Bladder microvascular endothelial cell (primary cell): ENCODE measurements at places on chromosomes 7 and 10. TPM values are rescaled to one million over a fixed set of nuclear protein-coding genes. Genes with fewer than 3 reads are reported as not detected.

The SPAM1 gene
- not detected in 2 replicates for total RNA-seq

The ZNF485 gene
- 0.49 and 1.4 TPM in 2 replicates for total RNA-seq

The HSPA14 gene
- total RNA-seq: 9.8 and 10.5 TPM in 2 replicates

The SAP25 gene
- not detected in 2 replicates for total RNA-seq

The SPDYE8 gene
- total RNA-seq: not detected in 2 replicates

The DOCK1 gene
- total RNA-seq: 64.8 and 139 TPM in 2 replicates

The SFRP5 gene
- not detected in 2 replicates for total RNA-seq

The RNF32 gene
- total RNA-seq: 0.25 and 0.65 TPM in 2 replicates

The FRAT2 gene
- total RNA-seq: 8.2 and 9.4 TPM in 2 replicates

The IKZF1 gene
- not detected in 2 replicates for total RNA-seq

The CALHM1 gene
- total RNA-seq: not detected in 2 replicates

The BTBD16 gene
- not detected in 2 replicates for total RNA-seq

The CYP2C19 gene
- total RNA-seq: 0.06 TPM in 1 of 2 replicates, not detected in the other

The GALNT17 gene
- not detected in 2 replicates for total RNA-seq

The ZNF282 gene
- 22.3 and 45.0 TPM in 2 replicates for total RNA-seq

The FAM149B1 gene
- total RNA-seq: 22.5 and 42.9 TPM in 2 replicates

The TMEM270 gene
- 0.13 TPM in 1 of 2 replicates, not detected in the other for total RNA-seq

The FFAR4 gene
- not detected in 2 replicates for total RNA-seq

The NUTM2D gene
- total RNA-seq: 0.97 and 1.6 TPM in 2 replicates

The JAZF1 gene
- 2.9 and 5.7 TPM in 2 replicates for total RNA-seq

The OIT3 gene
- 0.13 and 0.32 TPM in 2 replicates for total RNA-seq

The PDE6C gene
- not detected in 2 replicates for total RNA-seq

The PNLIPRP3 gene
- total RNA-seq: not detected in 2 replicates

The SPDYE1 gene
- not detected in 2 replicates for total RNA-seq

The AP4M1 gene
- total RNA-seq: 16.4 and 19.5 TPM in 2 replicates

The HSPA12A gene
- total RNA-seq: 0.16 and 1.5 TPM in 2 replicates

The LRMDA gene
- 8.7 and 13.5 TPM in 2 replicates for total RNA-seq

The SHH gene
- under 0.01 and 0.06 TPM in 2 replicates for total RNA-seq

The C7orf57 gene
- total RNA-seq: 0.19 TPM in 1 of 2 replicates, not detected in the other

The CYP2E1 gene
- 0.16 and 0.63 TPM in 2 replicates for total RNA-seq

The MLXIPL gene
- total RNA-seq: not detected in 2 replicates

The ELMO1 gene
- total RNA-seq: 44.5 and 72.2 TPM in 2 replicates

The AKR1C4 gene
- not detected in 2 replicates for total RNA-seq
